Mucosa of descending colon (tissue), 3 donors: ENCODE measurements at places on chromosomes 1 and 21.

- no peak for DNase-seq
Observed at GRCh38 chr1:37358992-37359391, 115.4 kb upstream of the ZC3H12A start.

DNA sequence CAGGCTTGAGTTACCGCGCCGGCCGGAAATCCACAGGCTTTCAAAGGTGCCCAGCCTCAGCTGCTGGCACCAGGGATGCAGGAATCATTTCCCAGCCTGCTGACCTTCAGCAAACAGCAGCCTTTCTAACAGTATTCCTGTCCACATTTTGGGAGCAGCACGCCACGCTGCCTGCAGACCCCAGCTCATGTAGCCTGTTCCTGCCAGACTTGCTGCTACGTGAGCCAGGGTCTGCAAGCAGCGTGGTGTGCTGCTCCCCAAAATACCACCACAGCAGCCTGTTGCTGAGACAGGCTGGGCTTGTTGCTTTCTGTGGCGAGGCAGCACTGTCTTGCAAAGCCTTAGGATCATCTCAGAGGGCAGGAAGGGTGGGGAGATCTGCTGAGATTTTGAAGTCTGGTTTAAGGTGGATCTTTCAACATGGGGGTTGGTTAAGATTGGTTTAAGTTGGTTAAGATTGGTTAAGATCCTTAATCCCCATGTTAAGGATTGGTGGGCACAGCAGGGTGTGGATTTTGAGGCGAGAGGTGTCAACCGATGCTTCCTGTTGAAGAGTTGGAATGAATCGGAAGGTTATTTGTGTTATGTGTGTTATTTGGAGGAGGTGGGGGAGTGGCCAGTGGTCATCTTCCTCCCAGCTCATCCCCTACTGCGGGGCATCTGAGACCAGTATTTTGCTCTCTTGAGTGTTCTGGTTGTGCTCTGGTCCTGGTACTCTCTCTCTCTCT lies 12.9 kb downstream of the FAAH start:
- DNase-seq = no peak

DNA sequence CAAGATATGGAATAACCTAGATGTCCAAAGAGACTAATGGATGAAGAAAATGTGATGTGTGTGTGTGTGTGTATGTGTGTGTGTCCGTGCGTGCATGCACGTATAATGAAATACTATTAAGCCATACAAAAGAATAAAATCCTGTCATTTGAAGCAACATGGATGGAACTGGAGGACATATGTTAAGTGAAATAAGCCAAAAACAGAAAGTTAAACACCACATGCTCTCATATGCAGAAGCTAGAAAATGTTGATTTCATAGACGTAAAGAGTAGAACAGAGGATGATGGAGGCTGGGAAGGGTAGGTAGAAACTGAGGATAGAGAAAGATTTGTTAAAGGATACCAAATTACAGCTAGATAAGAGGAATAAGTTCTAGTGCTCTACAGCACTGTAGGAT lies 133.7 kb downstream of the APP start:
- DNase-seq = no peak

DNA sequence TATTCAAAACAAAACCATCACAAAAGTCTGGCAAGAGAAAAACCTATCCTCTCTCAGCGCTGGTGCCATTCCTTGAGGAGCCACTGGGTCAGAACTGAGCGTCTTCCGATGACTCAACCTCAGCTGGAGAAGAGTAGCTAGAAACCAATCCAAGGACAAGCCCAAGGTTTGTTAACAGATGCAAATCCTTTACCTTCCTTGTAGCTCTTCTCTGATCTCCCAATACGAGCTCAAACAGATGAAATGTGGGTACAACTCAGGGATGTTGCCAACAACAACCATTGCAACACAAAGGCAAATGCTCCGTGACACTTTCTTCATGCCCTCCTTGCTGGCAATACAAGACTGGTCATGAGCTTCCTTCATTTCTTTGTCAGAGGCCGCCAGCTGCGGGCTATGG lies 337.1 kb downstream of the SIPA1L2 start:
- DNase-seq = no peak
